ENCODE measurements at places on chromosomes 16 and 17.

GRCh38 chr16:55628306-55628968, 27.4 kb upstream of the SLC6A2 start:
- no peak for DNase-seq

DNA sequence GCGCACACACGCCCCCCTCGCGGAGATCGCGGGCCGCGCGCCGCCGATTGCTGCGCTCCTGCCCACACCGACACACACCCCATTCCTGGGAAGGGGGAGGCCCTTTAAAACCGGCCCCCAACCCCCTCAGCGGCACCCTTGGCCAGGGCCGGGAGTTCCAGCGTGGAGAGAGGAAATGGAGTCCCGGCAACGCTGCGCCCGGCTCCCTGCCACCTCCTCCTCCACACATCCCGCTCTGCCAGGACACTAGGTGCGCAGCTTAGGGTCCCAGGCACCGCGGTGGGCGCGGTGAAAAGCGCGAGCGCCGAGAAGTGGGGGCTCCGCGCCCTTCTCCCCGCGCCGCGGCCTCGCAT, 397 bp downstream of the CDC42EP4 start:
- DNase-seq: no peak

- no peak for DNase-seq
Observed at GRCh38 chr17:57788725-57789124, 43.6 kb upstream of the CCDC182 start.

DNA sequence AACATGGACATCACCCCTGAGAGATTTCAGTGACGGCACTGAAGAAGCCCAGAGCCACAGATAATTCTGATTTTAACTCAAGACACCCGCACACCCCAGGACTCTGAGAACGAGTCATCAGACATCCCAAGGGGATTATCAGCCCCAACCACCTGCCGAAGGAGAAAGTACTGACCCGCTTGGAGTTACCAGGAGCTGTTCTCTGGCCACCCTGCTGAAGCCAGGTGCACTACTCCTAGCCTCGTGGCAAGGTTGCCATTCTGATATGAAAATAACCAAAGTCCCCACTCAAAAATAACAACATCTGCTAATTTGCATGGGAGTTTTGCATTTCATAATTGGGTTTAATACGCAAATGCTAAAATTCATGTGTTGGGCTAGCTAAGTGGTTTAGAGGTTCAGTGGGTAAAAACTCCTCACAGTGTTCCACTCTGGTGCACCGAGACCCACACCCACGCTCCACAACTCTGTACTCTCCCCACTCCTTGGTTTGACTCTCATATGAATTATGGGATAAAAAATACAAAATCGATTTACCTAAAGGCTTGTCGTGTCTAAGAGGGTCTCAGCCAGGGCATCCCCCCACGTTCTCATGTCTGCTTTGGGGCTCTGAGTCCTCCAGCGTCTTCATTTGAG, 143.0 kb upstream of the NOL11 start:
- DNase-seq: no peak

GRCh38 chr16:3745751-3746355, 28.5 kb upstream of the TRAP1 start:
- DNase-seq: no peak

- DNase-seq: no peak
Observed at GRCh38 chr17:33292201-33292980, 704 bp downstream of the ASIC2 start.

Data from activated CD4-positive, alpha-beta T cell treated with anti-CD3 and anti-CD28 coated beads, Interleukin-2, amount 10 ng/mL, durations not matched to agents 7 days and 5 days (primary cell).